Stimulated activated CD4-positive, alpha-beta T cell treated with anti-CD3 and anti-CD28 coated beads, TNF-alpha, amount 100 ng/mL, for 24 hours (primary cell): ENCODE measurements at places on chromosomes 7 and 10.

- DNase-seq = no peak
Observed at GRCh38 chr10:132788180-132788830, 2.4 kb upstream of the NKX6-2 start.

DNA sequence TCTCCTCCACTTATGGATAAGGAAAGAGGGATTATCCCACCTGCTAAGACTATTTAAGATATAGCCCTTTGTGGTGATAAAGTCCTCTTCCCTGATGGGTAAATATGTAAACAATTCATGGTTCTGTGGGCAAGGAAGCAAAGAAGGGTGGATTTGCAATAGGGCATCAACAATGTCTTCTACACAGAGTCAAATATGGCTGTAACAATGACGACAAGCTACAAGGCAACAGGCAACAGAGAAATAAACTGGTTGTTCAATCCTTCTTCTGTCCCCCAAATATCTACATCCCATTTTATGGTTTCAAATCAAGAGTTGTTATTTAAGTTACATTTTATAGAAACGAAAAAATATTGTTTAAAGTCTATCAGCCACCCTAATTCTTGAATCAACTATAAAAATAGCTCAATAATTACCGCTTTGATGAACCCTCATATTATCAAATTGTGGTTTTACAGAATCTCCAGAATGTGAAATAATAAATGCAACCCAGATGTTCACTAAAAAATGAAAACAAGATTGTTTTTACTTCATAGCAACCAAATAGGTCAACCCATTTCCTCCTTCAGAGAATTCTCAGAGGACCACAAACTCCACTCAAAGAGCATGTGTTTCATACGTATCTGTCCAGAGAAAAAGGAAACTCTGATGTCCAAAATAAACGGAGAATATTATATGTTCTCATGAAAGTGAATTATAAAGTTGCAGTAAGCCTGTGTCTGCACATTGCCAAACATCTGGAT, 13.8 kb downstream of the CYTH3 start:
- no peak for DNase-seq

GRCh38 chr10:129788215-129788614, 175.9 kb downstream of the EBF3 start:
- DNase-seq = no peak

- DNase-seq = no peak
Observed at GRCh38 chr10:49253340-49253906, 45.5 kb upstream of the C10orf71 start.

- DNase-seq = no peak
Observed at GRCh38 chr7:111005445-111005844, 85.5 kb upstream of the LRRN3 start.

DNA sequence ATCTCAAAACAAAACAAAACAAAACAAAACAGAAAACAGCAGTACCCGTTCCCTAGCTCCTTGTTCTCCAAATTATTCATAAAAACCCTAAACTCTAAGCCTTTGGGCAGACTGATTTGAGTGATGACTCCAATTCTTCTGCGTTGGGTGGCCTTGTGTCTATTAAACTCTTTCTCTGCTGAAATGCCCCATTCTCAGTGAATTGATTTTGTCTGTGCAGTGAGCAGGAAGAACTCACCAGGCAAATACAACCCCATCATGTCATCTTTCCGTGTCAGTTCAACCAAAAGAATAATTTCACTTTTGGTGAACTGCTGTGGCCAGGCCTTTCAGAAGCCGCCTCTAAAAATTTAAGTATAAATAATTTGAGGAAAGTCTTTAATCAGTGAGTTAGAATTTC, 18.5 kb upstream of the TSPAN13 start:
- no peak for DNase-seq

- DNase-seq = no peak
Observed at GRCh38 chr7:91940171-91940570, 491 bp upstream of the AKAP9 start.

- DNase-seq = no peak
Observed at GRCh38 chr7:69062020-69062765, 536.1 kb upstream of the AUTS2 start.

DNA sequence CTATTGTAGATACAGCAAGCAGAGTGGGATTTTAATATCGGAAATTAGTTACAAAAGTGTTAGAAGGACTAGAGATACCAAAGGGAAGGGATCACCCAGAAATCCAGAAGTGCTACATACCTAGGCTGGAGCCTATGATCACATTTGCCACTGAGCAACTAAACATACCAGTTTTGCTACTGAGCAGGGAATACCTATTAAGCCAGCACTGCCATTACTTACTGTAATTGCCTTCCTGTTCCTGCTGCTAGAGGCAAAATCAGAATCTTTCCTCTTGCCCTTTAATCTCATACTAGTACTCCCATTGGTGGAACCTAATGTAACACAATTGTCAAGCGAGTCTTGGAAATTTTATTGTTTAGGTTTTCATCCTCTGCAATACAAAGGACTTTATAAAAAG, 121.7 kb downstream of the ATRNL1 start:
- DNase-seq = no peak

GRCh38 chr10:30553626-30554439, 75.7 kb downstream of the LYZL2 start:
- no peak for DNase-seq

DNA sequence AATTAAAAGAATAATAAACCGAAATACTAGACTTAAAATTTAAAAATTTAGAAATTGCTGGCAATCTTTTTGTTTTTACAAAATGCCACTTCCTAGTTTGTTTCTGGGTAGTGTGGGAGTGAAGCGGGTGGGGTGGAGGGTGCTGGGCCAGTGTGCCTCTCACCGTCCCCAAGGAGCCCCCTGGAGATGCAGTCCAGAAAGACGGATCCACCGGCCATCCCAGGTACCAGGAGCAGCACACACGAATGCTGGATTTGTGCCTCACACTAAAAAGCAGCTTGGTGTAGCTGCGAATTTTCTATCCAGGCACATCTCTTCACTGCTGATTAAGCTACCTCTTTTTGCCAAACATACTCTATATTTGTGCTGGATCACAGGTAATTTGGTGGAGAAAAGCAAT, 618.1 kb downstream of the DNAJB6 start:
- no peak for DNase-seq

- DNase-seq = no peak
Observed at GRCh38 chr7:42274053-42274452, 37.0 kb upstream of the GLI3 start.
